ENCODE measurements at places on chromosomes 12 and 14.

DNA sequence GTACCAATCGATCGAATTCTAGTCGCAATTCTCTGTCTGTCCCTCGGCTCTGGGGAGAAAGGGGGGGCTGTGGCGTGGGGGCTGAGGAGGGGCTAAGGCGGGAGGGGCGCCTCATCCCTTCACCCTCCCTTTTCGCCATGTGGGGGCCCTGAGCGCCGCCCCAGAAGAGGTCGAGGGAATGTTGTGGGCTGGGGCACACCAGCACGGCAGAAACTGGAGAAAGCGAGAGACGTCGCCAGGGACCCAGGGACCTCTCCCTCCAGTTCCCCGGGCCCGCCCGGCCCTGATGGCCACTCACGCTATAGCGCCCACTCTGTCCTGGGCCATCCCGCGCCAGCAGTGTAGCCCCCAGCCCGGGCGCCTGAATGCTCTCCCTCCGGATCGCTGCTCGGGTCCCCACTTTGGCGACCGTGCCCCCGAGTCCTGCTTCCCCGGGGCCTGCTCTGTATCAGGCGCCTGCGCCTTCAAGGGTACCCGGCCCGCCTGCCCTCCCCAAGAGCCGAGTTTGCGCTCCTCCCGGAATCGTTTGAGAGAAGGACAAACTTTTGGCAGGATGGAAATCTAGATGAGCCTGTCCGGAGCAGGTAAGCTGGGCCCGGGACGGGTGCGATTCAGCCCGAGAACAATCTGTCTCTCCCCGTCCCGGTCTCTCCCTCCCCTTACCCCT lies 62.6 kb downstream of the SMUG1 start:
- DNase-seq = no peak

DNA sequence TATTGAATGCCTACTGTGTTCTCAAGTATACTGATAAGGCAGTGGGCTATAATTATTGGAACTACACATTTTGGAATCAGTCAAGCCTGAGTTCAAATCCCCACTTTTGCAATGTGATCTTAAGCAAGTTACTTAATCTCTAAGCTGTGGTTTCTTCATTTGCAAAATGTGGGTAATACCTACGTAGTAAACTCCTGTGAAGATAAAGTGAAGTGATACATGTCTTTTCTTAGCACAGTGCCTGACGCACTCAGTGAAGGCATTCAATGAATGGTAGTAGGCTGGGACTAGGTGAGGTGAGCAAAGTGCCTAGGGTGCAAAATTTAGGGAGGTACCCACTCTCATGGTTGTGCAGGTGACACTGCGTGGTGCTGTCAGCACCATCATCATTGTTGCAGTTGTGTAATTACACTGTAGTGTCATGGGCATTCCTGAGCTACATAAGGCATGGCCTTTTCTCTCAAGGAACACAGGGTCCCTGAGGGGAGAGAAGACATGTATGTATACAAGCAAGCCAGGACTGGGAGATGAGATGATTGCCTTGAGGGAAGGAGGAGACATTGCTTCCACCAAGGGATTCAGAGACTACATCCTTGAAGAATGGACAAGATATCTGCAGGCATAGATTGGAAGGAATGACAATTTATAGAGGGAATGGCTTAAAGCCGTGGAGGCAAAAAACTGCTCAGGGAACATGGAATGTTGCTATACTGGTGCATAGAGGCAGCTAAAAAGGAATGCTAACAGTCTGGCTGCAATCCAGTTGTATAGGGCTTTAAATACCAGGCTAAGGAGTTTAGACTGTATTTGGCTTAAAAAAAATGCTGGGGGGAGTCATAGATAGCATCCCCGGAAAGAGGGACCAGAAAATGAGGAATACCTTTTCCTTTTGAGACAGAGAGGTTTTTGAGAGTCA lies 129.2 kb upstream of the ARHGAP5 start:
- no peak for DNase-seq

GRCh38 chr12:103401421-103401820 lies 94.3 kb downstream of the C12orf42 start:
- DNase-seq = no peak

GRCh38 chr12:79710707-79711483 lies 20.1 kb upstream of the PAWR start:
- no peak for DNase-seq

- no peak for DNase-seq
Measured at GRCh38 chr12:40717576-40717975, 25.3 kb downstream of the CNTN1 start.

- no peak for DNase-seq
Measured at GRCh38 chr12:113796066-113796827, 169.9 kb downstream of the RBM19 start.

GRCh38 chr14:87966816-87967215 lies 26.2 kb downstream of the GALC start:
- DNase-seq = no peak

- no peak for DNase-seq
Measured at GRCh38 chr14:103846543-103847450, 578 bp downstream of the PPP1R13B start.

Measured in NCI-H1092 (cell line).